CD14-positive monocyte (primary cell): ENCODE measurements at places on chromosomes 13 and 19.

- no peak for DNase-seq
Observed at GRCh38 chr13:91660076-91660415, 261.6 kb downstream of the GPC5 start.

DNA sequence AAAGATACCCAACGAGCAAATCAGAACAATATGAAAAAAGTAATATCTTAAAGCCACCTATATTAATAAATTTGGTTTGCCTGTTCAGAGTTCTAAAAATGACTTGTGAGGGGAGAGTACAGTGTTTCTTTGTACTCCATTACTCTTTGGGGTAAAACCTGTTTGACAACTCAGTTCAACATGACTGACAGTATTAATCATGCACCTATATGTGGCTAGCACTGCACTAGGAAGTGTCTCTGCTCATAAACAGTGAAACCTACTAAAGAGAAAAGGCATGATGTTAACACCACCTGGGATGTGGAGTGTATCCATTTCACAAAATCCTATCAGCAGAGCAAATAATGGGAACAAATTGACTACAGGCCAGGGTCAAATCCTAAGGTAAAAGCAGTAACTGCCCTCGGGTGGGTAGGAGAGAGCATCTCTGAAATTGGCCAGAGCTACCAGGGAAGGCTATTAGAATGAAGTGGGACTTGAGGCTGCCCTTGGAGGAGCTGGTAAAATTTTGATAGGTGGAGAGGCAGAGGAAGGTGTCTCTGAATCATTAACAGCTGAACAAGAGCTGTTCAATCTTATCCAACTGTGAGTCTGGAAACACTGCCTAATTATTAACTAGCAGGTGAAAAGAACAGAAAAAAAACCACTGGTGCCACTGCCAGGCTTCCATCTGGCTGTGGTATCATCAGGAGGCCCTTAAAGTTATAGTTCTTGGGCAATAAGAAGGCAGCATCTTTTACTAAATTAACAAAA, 365.1 kb downstream of the DNAJC15 start:
- no peak for DNase-seq

- no peak for DNase-seq
Observed at GRCh38 chr19:18193388-18194180, 566 bp downstream of the MPV17L2 start.

GRCh38 chr19:48364598-48365348, 606 bp downstream of the SYNGR4 start:
- no peak for DNase-seq

DNA sequence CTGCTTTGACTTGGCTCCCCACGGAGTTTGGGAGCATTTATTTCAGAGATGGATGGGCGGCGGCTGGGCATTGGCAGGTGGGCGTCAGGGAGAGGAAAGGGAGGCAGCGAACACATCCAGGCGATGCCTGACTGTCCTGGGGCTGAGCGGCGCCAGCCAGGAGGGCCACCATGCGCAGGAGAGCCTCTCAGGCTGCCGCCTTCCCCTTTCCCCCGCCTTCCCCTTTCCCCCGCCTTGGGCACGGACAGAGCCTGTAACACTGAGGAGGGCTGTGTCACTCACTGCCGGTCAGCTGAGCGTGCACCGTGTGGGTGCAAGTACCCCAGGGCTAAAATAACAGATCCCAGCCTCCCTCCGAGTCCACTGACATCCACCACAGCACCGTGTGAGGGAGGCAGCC, 11.4 kb downstream of the MCF2L start:
- DNase-seq = no peak

DNA sequence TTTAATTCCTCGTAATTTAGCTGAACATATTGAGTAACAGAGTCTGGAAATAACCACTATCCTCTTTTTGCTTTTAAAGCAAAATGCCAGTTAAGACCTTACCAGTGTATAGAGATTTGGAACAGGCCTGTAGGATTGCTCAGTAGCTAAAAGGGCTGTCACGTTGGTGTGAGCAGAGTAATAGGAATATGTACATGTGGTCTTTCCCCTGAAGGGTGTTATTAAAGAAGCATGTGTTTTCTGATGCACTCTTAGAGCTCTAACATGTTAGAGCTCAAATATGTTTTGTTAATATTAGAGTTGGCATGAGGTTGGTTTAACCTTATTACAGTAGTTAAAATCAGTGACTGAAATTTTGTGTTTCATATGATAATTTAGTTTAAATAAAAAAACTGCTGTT, 172.9 kb downstream of the PDS5B start:
- DNase-seq = no peak

- peak; percentile 3 for DNase-seq
Observed at GRCh38 chr19:39506944-39507714, 7.8 kb upstream of the SELENOV start.
